ENCODE measurements at places on chromosomes 7 and 10. TPM values are rescaled to one million over a fixed set of nuclear protein-coding genes. Genes with fewer than 3 reads are reported as not detected.

- H3K4me1 ChIP-seq, result peaks cover 14% of the 10 kb centered on the region
- no peak overlapping the region for H3K4me3 ChIP-seq
- H3K27me3 ChIP-seq, result no peaks in the 10 kb centered on the region
- peaks cover 35% of the 10 kb centered on the region for H3K36me3 ChIP-seq
Measured at GRCh38 chr7:35871856-35872255, 71.0 kb downstream of the SEPTIN7 start.

ADARB2 gene
- 3.0 TPM for total RNA-seq

DNA sequence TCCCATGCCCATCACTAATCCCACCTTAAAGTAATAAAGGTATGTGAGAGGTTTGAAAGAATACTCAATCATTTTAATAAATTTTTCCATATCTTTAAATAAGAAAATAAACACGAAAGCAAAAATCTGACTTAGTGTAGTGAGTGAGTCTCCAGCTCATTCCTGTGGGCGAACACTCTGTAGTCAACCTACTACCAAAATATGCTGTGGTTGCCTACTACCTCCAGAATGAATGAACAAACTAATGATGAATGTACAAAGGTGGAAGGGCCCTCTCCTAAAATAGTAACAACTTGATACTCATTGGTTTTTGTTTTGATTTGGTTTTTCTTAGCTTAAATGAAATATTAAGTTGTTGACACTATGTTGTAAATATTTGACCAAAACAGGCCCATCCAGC, 195.5 kb upstream of the HPS1 start:
- H3K36me3 ChIP-seq, result no peaks in the 10 kb centered on the region
- no peak overlapping the region for H3K27ac ChIP-seq
- H3K4me3 ChIP-seq, result no peak overlapping the region
- H3K27me3 ChIP-seq, result peaks cover 3% of the 10 kb centered on the region
- no peak for DNase-seq
- no peaks in the 10 kb centered on the region for H3K4me1 ChIP-seq

PRKCQ gene
- total RNA-seq, result 69.3 TPM

GRCh38 chr10:77162697-77163096, 474.9 kb downstream of the KCNMA1 start:
- H3K36me3 ChIP-seq, result no peaks in the 10 kb centered on the region
- H3K4me3 ChIP-seq, result no peak overlapping the region
- H3K27ac ChIP-seq, result no peak overlapping the region
- no peak for DNase-seq
- peaks cover 2% of the 10 kb centered on the region for H3K4me1 ChIP-seq

DNA sequence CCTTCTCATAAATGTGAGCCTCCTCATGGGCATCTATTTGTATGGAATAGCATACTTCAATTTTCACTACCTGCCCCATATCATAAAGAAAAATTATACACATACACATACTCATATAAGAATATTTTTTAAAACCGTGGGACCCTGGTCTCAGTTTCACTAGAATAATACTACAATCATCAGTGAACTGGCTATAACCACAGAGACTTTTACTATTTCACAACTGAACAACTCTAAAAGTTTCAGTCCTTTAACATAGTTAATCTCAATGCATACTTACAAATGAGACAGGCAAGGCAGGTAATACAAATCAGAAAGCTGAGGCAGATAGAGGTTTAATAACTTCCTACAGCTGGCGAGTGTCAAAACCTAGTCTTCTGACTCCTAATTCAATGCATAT, 83.1 kb downstream of the LRRN3 start:
- H3K27me3 ChIP-seq, result no peaks in the 10 kb centered on the region
- no peak for DNase-seq
- H3K4me3 ChIP-seq, result no peak overlapping the region
- no peaks in the 10 kb centered on the region for H3K36me3 ChIP-seq
- peaks cover 7% of the 10 kb centered on the region for H3K4me1 ChIP-seq
